Cerebellar cortex (tissue), 1 donor: ENCODE measurements at places on chromosomes 5 and 9.

GRCh38 chr9:14156046-14156445 is 157.9 kb downstream of the NFIB start:
- no peak for DNase-seq

GRCh38 chr9:72168075-72168474 is 18.8 kb downstream of the GDA start:
- no peak for DNase-seq

- no peak for DNase-seq
Observed at GRCh38 chr9:91162784-91163443, 198.8 kb downstream of the AUH start.

- no peak for DNase-seq
Observed at GRCh38 chr5:16467363-16468219, 2.0 kb upstream of the ZNF622 start.

DNA sequence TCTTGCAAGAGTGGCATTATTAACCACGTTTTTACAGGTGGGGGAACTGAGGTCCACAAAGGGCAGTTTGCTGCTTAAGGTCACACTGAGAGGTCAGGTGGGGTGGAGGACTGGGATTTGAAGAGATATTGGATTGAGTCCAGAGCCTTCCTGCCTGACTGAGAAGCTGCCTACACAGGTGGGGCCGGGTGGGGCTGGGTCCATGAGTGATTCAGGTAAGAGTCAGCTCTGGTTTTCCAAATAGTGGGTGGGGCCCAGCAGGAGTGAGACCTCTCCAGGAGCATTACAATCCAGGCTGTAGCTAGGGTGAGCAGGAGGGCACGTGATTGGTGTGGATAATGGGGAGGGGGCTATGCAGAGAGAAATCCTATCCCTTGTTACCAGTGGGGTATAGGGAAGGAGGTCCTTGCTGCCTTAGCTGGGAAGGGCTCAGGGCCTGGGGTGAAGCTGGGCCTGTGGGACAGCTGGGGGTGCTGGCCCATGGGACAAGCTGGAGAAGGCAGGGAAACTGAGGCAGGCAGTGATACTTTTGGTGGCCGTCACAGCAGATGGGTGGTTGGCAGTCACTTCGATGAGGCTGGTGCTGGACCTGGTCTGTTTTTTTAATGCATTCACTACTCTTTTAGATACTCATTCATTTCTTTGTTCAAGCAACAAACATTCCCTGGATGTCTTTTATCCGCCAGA is 2.9 kb upstream of the PTGS1 start:
- no peak for DNase-seq

DNA sequence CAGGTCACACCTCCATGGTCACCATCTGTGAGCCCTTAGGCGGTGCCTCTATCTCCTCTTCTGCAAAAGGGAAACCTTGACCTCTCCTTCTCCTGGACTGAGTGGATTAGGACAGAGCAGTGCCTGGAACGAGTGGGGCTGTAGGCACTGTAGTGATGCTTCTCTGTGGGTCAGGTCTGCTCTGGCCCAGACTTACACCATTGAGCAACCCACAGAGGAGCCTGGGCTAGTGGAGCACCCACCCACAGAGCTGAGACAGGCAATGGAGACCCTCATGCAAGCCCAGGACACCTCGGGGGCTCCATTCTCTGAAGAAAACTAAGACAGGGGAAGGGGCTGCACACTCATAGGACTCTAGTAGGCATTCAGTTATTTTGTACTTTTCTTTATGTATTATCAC is 400.6 kb downstream of the GADD45G start:
- no peak for DNase-seq

DNA sequence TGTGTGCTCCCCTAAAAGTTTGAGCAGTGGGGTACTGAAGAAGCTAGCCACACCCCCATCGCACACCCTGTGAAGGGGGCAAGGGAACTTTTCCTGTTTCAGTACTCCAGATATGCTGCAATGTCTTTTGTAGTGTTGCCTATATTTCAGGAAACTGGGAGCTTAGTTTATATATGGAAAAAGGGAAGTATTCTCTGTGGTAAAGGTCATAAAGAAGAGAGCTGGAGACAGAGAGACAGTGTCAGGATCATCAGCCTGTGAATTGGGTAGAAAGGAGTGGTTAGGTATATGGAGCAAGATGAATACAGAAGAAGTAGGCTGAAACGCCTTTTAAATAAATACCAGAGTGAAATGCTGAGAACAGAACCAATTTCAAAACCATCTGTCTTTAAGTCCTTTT is 82.2 kb upstream of the C9orf72 start:
- peak; percentile 17 for DNase-seq

DNA sequence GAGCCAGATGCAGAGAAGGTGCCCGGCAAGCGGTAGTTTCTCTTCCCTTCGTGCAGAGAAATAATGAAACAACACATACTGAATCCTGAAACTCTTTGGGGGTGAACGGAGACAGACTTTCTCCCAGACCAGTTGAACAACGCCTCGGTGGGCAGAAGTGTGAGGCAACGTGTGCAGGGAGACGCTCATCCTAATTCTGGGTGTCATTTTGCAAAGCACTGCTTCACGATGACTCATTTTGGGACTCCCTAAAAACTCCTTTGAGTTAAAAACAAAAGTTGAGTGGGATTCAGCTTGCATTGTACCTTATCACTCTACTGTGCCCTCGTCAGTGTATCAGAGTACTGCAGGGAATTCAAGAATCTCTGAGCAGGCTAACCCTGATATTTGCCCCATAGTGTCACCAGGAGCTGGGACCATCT is 3.5 kb upstream of the NEK6 start:
- no peak for DNase-seq

- no peak for DNase-seq
Observed at GRCh38 chr5:77882670-77883257, 106.6 kb upstream of the TBCA start.

- DNase-seq: no peak
Observed at GRCh38 chr9:5773324-5773999, 59.5 kb downstream of the ERMP1 start.

- no peak for DNase-seq
Observed at GRCh38 chr9:79123415-79123814, 448.4 kb upstream of the TLE4 start.

DNA sequence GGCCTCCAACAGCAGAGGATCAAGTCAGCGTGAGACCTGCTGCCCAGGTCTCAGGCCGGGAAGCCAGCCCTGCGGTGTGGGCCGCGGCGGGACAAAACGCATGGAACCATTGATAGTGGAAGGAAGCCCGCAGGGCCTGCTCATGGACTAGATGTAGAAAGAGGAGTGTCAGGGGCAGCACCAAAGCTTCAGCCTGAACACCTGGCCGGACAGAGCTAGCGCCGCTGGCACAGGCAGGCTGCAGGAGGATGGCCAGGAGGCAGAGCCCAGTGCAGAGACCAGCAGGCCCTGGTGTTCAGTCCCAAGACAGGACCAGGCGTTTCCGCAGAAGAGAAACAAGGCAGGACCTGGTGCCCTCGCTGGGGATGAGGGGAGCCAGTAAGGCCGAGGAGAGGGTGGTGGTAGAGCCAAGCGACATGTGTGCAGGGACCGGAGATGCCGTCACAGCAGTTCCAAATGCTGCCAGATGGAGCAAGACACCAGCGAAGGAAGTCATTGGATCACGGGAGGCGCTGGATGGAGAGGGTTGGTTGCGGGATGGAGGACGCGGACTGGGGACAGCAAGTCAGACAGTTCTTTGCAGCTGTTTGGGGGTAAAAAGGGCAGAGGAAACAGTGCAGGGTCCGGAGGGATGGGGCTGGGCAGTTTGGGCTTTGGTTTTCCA is 42.1 kb upstream of the OLFM1 start:
- no peak for DNase-seq

- DNase-seq: no peak
Observed at GRCh38 chr5:141870871-141871270, 7.3 kb downstream of the PCDH1 start.

DNA sequence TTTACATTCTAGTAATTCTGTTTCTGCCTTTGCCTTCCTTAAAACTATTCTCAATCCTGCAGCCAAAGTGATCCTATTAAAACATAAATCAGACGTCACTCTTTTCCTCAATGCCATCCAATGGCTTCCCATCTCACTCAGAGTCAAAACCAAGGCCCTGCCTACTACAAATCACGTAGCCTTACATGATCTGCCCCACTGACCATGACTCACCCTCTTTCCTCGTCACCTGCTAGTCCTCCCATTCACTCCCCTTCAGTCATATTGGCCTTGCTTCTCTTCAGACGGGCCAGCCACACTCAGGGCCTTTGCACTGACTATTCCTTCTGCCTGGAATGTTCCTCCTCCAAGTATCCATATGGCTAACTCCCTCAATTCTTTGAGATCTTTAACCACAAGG is 39.0 kb upstream of the DMXL1 start:
- no peak for DNase-seq

- no peak for DNase-seq
Observed at GRCh38 chr5:177957241-177957640, 38.8 kb downstream of the PROP1 start.

DNA sequence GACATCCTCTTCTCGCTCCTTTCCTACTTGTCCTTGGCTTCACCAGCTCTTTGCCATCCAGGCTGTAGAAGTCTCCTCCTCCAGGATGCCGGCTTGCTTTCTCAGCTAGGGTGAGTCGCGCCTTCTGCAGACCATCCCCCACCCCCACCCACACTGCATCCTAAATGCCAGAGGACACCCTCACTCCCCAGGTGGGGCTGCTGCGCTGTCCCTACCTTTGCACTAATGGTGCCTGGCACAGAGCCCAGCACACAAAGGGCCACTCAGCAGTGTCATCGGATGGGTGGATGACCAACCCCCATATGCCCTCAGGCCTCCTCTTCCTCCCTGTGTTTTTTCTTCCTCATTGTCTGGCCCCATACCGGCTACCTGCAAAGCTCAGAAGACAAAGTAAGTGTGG is 14.8 kb downstream of the IL9 start:
- DNase-seq: no peak

DNA sequence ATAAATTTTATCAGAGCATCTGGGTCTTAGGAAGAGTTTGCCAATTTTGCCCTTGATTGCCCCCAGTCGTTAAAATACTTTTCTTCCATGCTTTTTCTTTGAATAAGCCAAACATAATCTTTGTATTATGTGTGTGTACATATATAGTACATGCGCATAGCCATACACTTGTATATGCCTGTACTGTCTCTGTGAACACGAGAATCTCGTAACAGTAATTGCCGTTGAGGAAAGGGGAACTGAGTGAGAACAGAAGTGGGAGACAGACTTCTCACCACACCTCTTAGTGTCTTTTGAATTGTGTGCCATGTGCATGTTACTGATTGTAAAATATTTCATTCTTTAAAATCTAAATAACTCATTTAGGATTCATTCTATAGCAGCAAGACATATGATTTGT is 79.6 kb upstream of the GRHPR start:
- DNase-seq: no peak

DNA sequence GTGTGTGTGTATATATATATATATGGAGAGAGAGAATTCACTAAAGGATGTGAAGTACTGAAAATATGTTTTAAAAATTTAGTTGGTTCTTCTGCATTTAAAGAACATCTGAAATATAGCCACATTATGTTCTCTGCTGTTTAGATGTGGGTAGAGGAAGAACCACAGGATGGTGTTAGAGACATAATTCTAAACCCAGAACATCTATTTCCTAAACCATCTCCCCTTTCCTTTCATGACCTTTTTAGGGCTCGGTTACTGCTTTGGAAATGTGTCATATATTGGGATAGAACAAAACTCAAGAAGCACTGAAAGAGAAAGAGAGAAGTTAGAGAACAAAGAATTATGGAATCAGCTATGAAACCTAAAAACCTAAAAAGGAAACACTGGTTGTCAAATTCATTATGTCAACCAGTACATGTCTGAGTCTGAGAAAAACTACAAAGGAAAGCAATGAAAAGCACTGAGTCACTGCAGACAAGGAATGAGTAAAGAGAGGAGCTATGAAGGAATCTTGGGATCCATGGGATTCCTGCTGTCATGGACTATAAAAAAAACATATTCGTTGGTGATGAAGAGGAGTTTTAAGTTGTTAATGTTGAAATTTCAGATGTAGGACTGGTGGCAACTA is 28.4 kb downstream of the SLC12A2 start:
- DNase-seq: no peak

GRCh38 chr5:110809006-110809405 is 70.2 kb downstream of the SLC25A46 start:
- no peak for DNase-seq

GRCh38 chr5:6703806-6704205 is 9.4 kb upstream of the TENT4A start:
- no peak for DNase-seq

GRCh38 chr5:170278611-170279458 is 18.7 kb downstream of the LCP2 start:
- no peak for DNase-seq

GRCh38 chr5:95935553-95936100 is 26.0 kb downstream of the ELL2 start:
- no peak for DNase-seq

DNA sequence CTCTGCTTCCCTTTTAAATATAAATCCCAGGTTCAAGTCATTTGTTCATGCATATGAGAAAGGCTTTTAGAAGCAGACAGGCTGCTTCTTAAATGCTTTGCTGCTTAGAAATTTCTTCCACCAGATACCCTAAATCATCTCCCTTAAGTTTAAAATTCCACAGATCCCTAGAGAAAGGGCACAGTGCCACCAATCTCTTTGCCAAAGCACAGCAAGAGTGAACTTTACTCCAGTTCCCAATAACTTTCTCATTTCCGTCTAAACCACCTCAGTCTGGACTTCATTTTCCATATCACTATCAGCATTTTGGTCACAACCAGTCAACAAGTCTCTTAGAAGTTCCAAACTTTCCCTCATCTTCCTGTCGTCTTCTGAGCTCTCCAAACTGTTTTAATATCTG is 679.8 kb upstream of the FTMT start:
- no peak for DNase-seq

GRCh38 chr9:109794361-109795012 is 14.5 kb downstream of the PALM2AKAP2 start:
- DNase-seq: no peak

DNA sequence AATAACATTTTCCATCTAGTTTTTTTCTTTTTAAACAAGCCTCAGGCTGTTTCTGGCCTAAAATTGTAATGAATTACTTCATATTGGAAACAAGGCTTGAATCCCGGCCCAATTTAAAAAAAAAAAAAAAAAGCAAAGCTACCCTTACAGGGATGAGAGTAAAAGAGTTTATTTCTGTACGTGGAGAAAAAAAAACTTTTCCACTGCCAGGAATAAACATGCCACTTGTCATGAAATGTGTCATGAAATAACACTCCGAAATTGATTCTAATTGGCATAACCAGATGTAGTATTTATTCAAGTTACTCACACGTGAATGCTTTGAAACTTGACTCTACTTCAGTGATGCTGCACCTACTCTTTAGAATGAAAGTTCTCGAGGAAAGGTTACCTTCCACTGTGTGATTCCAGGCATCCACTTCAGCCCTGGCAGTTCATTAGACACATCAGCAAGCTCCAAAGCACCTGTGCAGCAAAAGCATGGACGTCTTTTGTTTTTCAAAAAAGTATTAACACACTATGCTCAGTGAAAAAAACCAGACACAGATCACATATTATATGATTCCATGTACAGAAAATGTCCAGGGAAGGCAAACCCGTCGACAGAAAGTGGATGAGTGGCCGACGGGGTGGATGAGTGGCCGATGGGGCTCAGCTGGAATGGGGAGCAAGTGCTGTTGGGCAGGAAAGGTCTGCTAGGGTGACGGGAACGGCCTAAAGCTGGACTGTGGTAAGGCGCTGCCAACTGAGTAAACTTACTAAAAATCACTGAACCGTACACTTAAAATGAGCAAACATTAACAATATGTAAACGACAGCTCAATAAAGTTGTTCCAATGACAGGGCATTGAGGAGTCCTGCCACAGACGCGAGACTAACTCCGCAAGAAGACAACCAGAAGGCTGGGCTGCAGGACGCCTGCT is 21.2 kb downstream of the NSUN2 start:
- no peak for DNase-seq

GRCh38 chr5:148974642-148975327 is 88.1 kb downstream of the SH3TC2 start:
- DNase-seq: no peak

- DNase-seq: no peak
Observed at GRCh38 chr9:16001856-16002255, 449.0 kb downstream of the CCDC171 start.
